Hematopoietic multipotent progenitor cell treated with erythropoietin and hydrocortisone succinate and interleukin-3 and kit ligand, for 8 days (in vitro differentiated cells): ENCODE measurements at places on chromosomes 3 and 15.
A peak's percentile ranks its signal among the peaks of the same experiment; 100 is the strongest.

GRCh38 chr15:70060214-70060992, 37.3 kb downstream of the TLE3 start:
- DNase-seq, result no peak

DNA sequence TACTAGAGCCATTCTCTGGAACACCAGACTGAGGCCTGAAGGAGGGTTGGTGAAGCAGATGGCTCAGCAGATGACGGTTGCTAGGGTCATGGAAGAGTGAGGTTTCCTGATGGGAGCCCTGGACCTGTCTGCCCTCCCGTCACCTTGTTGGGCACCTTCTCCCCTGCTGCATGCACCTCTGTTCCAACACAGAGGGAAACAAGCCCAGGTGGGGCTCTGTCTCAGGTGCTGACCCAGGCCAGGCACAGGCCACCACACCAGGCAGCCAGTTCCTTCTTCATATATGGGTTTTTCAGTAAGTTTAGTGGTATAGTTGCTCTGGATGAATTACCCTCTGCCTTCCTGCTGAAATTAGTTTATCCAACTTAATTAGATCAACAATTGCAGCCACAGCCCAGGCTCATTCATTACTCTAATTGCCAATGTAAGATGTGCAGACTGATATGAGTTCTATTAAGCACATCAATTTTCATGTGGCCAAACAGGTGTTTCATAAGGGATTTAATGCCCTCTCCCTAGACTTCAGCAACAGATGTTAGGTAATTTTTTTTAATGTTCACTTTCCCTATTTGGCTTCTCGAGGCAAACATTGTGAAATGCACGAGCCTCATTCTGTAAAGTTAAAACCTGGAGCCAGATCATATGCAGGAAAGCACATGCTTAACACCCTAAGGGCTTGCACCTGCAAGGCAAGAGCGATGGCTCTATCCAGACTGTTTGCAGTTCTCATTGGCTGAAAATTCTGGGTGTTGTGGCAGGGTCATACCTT, 174.8 kb downstream of the CHDH start:
- DNase-seq, result no peak

GRCh38 chr15:45821390-45821789, 186.6 kb downstream of the SQOR start:
- no peak for DNase-seq

DNA sequence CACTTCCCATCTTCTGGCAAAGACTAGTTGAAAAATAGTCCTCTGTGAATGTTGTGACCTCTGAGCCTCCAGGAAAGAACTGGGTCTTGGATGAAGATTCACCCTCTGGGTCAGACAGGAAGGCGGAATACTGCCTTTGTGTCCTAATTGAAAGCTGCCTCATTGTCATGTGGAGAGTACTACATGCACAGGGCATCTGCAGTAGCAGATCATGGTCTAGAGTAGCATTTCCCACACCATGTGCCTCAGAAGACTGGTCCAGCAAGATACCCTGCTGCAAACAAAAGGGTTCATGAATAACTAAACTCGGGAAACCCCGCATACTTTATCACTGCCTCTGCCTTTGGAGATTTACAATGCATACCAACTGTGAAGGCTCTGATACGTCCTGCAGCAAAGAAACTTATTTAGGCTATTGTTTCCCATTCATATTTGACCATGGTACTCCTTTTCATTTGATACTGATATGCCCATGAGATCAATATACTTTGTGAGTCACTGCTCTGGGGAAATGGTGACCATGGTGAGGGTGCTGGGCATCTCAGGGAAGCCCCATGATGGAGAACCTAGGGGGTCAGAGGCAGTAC, 22.7 kb downstream of the IRAK2 start:
- no peak for DNase-seq

GRCh38 chr3:105722943-105723556, 145.8 kb downstream of the CBLB start:
- DNase-seq, result peak; percentile 13

- no peak for DNase-seq
These were observed 268.8 kb downstream of the MEX3B start for GRCh38 chr15:81776976-81777375.

- DNase-seq, result no peak
These were observed 167.2 kb downstream of the POLR2M start for GRCh38 chr15:57873564-57874209.

DNA sequence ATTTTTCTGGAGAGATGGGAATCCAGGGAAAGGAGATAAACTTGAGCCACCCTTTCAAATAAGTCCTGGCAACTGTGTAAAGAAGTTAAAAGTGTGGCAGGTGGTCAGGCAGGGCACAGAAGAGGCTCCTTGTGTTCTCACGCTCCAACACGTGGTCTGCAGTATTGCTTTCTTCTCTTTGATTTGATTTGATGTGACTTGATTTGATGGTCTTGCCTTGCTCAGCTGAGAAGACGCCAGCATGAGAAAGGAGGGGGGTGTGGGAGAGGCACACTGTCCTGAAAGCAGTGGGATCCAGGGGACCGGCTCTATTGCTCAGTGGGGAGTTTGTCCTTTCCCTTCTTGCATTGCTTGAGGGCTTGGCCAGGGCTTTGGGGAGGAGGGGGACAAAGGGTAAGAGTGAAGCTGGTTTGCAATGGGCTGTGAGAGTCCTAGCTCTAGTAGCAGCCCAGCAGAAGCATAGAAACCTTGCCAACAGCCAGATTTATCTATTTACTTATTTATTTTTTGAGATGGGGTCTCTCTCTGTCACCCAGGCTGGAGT, 25.7 kb upstream of the NEO1 start:
- no peak for DNase-seq

DNA sequence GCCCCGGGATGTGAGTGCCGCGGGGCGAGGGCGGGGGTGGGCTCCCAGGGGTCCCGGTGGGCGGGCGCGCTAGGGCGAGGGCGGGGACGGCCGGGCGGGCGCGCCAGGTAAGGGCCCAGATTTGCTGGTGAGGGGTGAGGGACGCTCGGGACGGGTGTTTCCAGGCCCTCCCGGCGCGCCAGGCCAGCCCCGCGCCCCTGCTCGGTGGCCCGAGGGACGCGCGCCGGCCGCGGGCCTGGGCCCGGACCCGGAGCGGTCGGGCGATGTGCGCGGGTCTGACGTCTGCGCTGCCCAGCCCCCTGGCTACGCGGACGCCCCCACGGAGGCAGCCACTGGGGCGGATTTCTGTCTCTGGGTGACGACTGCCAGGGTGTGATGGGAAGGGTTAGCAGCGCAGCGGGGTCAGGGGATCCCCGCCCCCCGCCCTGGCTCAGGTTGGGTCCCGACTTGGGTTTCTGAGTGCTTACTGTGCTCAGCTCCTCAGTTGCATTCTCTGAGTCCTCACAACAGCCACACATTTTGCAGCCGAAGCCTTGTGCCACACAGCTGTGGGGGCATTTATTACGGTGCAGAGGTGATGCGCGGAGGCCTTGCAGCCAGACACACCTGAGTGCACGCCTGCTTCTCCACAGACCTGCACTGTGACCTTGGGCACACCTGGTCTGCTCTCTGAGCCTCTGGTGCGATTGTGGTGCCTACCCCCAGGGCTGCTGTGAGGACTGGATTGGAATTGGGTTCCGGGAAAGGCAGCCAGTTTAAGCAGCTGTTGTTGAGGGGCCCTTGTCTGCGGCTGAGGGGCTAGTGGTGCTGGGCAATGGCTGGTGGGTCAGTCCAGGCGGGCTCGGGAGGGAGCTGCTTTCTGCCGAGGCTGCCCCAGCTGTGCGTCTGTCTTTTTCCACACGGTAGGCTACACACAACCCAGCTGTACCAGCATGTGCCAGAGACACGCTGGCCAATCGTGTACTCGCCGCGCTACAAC, 523 bp downstream of the HDAC11 start:
- DNase-seq, result no peak

GRCh38 chr3:31448035-31448881, 84.5 kb upstream of the STT3B start:
- DNase-seq, result no peak

DNA sequence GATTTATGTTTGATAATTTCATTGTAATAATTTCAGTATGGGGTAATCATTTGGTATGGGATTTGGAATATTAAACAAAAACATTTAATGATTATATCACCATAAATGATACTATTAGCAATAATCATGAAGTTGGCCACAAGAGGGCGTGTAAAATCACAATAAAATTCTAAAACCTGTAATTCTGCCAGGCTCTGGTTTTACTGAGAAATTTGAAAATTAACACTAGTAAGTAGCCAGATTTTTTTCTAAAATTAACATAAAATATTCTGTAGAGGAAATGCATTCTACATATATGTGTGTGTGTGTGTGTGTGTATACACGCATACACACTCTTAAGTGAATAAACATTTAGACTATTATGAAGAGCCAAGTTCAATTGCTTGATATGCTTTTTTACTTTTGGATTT, 40.5 kb downstream of the FEZF2 start:
- peak; percentile 19 for DNase-seq

- DNase-seq, result peak; percentile 87
These were observed 24.6 kb upstream of the SACM1L start for GRCh38 chr3:45664578-45664977.

- no peak for DNase-seq
These were observed 681.4 kb downstream of the MCTP2 start for GRCh38 chr15:94912760-94913159.

GRCh38 chr15:87874896-87875711, 381.4 kb downstream of the NTRK3 start:
- DNase-seq, result no peak

GRCh38 chr3:15094187-15094875, 4.6 kb downstream of the RBSN start:
- DNase-seq, result no peak

DNA sequence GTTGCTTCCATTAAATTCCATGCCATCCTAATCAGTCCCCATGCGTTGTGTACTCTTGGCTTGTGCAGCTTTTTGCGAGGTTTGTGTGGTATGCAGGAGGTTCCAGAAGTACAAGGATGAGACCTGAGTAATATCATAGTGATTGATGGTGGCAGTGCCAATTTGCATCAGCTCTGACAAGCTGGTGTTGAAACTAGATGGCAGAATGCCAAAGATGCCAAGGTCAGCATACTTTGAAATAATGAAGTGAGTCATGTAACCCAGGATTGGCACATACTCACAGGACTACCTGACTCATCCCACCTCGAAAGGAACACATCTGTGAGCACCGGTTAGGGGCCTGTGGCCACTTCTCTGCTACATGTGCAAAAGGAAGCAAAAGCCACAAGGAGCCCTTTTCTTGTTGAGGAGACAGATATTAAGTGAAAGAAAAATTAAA, 14.3 kb downstream of the KAT2B start:
- peak; percentile 86 for DNase-seq

- no peak for DNase-seq
These were observed 66.6 kb upstream of the TOPAZ1 start for GRCh38 chr3:44175070-44175469.

- DNase-seq, result no peak
These were observed 166.8 kb upstream of the LRTM1 start for GRCh38 chr3:55094676-55095075.

DNA sequence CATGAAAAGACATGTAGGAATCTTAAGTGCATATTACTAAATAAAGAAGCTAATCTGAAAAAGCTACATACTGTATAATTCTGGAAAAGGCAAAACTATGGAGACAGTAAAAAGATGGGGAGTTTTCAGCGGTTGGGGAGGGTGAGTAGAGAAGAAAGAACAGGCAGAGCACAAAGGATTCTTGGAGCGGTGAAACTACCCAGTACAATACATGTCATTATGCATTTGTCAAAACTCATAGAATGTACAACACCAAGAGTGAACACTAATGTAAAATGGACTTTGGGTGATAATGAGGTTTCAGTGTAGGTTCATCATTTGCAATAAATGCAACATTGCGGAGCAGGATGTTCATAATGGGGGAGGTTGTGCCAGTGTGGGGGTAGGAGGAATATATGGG, 45.5 kb upstream of the CMSS1 start:
- DNase-seq, result no peak

- DNase-seq, result no peak
These were observed 1.3 kb downstream of the MINAR1 start for GRCh38 chr15:79433276-79433990.

DNA sequence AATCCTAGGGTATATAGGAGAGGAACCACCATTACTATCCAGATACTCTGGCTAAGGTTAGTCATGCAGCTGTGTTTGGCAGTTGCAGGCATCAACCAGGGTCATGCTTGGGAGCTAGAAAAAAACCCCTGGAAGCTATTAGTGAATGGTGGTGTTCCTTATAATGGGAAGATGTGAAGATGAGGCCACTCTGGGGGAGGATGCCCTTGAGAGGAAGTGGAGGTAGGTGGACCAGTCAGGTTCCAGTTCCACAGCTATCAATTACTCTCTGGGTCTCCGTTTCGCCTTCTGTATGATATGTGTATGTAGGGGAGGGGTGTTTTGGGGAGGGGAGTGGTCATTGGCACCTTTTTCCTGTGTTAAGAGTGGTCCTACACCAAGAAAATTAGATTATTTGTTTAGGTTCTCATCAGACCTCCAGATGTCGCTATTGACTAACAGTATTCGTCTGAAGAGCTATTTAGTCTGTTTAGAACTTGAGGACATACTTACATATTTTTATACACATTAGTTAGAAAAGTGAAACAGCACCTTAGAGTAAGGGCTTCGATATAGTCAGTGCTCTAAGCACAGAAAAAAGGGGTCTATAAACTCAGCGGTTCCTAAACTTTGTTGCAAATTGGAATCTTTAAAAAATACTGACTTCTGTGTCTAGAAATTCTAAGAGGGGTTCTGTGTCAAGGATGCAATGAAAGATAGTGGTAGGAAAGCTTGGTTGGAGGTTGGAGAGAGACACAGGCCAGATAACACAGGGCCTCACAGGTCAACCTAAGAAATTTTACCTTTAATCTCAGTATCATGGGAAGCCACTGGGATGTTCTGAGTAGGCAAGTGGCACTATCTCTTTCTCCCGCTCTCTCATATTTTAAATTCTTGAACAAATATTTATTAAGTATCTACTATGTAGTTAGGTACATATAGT, 9.1 kb upstream of the HPS3 start:
- DNase-seq, result peak; percentile 78

DNA sequence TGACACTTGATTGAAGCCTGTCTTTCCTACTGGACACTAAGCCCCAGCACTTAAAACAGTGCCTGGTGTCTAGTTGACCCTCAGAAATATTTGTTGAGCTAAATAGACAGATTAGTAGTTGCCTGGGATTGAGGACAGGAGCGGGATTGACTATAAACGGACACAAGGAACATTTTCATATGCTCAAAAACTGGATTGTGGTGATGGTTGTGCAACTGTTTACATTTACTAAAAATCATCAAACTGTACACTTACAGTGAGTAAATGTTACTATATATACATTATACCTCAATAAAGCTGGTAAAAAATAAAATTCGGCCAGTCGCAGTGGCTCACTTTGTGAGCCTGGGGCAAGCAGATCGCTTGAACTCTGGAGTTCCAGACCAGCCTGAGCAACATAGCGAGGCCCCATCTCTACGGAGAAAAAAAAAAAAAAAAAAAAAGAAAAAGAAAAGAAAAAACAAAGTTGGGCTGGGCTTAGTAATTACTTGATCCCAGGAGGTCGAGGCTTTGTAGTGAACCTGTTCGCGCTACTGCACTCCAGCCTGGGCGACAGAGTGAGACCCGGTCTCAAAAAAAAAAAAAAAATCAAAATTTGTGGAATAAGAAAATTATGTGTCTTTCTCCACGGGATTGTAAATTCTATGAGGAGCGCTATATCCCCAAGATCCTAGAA, 632 bp upstream of the IDH3A start:
- DNase-seq, result peak; percentile 12
